ENCODE measurements at places on chromosomes 3 and 15.

DNA sequence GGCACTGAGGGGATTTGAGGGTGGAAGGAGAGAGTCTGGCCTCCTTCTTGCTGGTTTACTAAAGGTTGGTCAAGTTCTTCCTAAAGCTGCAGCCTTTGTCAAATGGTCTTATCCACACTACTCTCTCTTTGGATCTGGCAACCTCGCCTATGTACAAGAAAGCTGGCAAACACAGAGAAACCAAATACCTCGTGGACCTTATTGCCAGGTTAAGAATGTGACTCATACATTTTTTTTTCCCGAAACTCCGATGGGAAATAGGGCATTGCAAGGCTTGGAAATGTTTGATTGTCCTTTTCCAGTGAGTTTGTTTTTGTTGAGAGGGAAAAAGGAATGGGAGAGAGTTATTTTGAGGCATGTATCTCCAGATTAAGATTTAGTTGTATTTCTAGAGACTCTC lies 13.9 kb downstream of the EOMES start:
- no peak for DNase-seq

DNA sequence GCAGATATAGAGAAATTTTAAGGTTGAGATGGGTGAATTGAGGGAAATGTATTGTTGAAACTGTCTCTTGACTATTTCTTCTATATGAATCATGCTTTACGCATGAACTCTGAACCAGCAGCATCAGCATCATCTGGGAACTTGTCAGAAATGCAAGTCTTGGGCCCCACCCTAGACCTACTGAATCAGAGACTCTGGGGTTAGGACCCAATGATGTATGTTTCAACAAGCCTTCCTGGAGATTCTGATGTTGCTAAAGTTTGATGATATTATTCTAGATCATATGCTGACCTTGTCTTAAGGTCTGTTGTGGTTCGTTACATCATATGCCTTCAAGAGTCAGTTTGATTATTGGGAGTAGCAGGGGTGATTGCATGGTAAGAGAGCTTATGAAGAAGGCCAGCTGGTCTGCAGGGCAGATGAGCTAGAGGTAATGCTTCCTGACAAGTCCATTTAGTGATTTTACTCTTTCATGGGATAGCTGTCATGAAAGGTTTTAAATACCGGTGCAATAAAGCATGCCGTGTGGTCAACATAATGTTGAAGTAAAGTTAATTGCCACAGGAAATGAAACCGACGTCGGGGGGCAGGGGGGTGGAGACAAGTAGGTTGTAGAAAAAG lies 152.4 kb upstream of the MRPL3 start:
- no peak for DNase-seq

DNA sequence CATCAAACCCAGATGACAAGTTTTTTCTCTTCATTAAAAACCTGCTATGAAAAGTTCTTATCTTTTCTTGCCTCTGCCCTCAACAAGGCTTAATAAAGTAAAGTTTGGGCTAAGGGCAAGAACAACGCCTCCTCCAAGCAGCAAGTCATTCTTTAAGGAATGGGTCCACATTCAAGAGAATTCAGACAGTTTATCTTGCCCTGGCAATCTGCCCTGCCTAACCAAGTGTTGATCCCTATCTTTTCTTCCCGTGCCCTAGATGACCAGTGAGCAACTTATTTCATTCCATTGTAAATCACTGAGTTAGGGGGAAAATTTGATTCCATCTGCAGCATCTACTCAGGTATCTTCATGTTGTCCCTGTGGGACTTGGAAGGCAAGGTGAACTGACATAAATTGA lies 370.3 kb upstream of the DPPA4 start:
- DNase-seq = no peak

DNA sequence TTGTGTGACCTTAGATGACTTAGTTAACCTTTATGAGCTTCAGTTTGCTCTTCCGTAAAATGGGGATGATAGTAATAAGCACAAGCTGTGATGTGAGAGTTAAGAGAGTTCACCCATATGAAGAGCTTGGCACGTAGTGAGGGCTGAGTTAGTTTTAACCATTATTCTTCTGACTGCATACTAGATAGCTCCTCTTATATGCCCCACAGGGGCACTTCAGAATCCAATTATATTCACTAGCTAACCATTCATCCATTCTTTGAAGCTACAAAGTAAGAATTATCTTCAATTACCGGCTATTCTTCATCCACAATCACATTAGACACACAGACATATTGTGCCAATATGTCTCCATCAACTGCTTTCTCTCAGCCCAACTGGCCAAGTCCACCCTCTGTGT lies 159.0 kb upstream of the STT3B start:
- DNase-seq = no peak
